ENCODE measurements at places on chromosomes 3 and 15. TPM values are rescaled to one million over a fixed set of nuclear protein-coding genes. Genes with fewer than 3 reads are reported as not detected.
A peak's percentile ranks its signal among the peaks of the same experiment; 100 is the strongest.

The DUOXA2 gene
- not detected for total RNA-seq

The LINGO1 gene
- total RNA-seq = 4.6 TPM

The RTP1 gene
- total RNA-seq = not detected

The SERPINI1 gene
- total RNA-seq = 14.6 TPM

The THRB gene
- 18.1 TPM for total RNA-seq

The MLF1 gene
- 12.5 TPM for total RNA-seq

The SI gene
- total RNA-seq = not detected

The FANCD2OS gene
- not detected for total RNA-seq

The ANKRD34C gene
- total RNA-seq = not detected

The DNAH12 gene
- 2.1 TPM for total RNA-seq

DNA sequence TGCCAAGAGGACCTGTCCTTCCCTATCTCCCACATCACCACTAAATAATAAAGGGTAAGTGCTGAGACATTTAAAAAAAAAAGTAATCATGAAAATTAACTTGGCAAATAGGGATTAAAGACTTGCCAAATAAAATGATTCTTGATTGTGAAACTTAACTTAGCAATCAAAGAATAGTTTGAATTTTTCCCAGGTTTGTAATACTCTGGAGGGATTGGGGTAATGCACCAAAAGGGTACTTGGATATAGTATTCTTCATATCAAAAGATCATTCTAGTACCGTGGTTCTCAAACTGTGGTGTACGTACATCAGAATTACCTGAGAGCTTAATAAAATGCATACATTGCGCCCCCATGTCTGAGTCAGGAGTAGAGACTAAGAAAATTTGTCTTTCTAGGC lies 28.5 kb downstream of the CALML4 start:
- DNase-seq = no peak

DNA sequence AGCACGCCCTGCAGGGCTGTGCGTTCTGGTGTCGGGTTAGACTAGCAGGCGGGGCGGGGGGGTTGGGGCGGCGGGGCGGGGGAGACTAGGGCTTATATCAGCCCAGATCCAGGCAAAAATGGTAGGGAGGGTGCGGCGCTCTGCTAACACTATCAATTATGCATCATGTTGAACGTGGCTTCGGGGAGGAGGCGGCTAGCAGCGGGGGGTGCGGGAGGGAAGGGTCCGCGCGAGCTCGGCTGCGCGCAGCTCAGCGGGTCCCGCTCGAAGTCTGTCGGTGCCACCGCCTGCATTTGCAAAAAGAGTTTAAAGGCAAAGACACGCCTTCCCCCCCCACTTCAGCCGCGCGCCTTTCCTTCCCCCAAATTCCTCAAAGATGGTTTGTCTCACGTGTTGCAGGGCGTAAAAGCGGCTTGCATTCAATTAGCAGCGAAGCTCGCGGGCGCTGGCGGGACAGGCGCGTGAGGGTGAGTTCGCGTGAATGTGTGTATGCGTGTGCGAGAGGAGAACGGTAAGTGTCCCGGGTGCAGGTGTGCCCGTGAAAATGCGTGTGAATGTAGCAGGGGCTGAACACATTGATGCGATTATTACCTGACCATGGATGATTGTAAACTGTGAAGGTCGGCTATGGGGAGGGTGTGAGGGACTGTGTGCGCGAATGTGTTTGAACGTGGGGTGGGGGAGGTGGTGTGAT lies at the start of gene ISLR2:
TSS of gene ISLR2 (plus strand) at position 432 of the 694 bp plus-strand sequence. CDS start 2,169 bp downstream, outside the sequence.
- DNase-seq = no peak

GRCh38 chr3:51691949-51692348 lies 14.9 kb upstream of the GRM2 start:
- DNase-seq = no peak

GRCh38 chr3:105368566-105369499 lies 2.1 kb downstream of the ALCAM start:
- peak; percentile 30 for DNase-seq

- DNase-seq = peak; percentile 82
Measured at GRCh38 chr15:62868507-62868906, 174.0 kb upstream of the TPM1 start.

DNA sequence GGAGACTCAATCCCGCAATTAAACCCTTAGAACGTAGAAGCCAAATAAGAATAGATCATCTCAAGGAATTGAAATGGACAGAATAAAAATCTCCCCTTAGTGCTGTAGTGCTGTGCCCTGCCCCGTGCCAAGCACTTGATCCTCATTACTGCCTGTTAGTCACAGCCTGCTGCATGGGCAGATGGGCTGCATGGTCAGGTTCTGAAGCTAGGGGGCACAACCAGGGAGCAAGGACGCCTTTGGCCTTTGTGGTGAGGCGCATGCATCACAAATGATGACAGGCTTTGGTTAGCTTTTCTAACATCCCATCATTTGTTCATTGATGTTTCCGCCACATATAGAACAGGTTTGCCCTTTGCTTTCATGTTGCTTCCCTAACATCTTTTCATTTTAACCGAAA lies 336.3 kb upstream of the ADAMTS9 start:
- no peak for DNase-seq

DNA sequence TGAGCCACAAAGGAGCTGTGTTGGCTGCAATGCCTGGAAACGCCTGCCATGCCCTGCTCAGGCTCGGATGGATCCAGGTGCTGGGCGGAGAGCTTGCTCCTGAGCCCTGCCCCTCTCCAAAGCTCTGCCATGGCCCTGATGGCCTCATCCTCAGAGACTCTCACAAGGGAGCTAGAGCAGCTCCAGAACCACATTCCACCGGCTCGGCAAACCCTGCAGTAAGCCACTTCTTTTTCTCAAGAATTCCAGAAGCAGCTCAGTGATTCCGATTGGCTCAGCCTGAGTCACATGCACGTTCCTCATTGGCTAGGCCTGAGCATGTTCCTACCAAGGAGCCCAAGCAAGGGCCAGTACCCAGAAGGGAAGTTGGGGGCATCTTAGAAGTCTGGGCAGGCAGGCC lies 24.8 kb downstream of the TPRA1 start:
- no peak for DNase-seq

DNA sequence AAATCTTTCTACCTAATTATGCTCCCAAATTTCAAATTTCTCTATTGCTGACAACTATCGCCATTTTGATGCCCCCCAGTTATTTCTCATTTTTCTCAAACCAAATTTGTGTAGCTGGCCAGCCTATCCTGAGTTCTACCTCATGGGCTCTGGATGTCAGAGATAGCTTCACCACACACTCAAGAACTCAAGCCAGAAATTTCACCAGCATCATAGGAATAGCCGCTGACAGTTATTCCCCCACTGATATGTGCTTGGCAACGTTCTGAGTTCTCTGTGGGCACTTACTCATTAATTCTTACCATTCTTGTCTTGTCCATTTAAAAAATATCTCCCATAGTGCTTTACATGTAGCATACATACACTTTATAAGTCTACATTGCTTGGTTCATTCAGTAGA lies 264.7 kb downstream of the FHIT start:
- no peak for DNase-seq

GRCh38 chr3:149004622-149005021 lies 13.3 kb downstream of the GYG1 start:
- DNase-seq = no peak

- no peak for DNase-seq
Measured at GRCh38 chr3:30621576-30621975, 15.2 kb downstream of the TGFBR2 start.

DNA sequence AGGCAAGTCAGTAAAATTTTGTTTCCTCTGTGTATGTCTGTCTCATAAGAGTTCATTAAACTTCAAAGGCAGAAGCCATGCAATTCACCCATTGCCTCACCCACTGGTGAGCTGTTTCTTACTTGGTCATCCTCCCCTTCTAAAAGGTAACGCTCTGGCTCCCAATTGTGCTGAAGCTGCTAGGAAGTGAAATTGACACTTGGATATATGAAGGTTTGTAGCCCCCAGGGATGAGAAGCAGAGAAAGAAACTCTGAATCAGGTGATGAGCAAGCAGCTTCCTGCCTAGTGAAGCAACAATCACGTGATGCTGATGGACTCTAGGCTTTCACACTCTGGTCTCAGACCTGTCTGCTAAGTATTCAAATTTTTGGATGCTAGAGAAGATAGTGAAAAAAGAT lies 70.7 kb downstream of the CD200R1L start:
- DNase-seq = no peak

- no peak for DNase-seq
Measured at GRCh38 chr15:92104072-92104471, 250.6 kb downstream of the SLCO3A1 start.

DNA sequence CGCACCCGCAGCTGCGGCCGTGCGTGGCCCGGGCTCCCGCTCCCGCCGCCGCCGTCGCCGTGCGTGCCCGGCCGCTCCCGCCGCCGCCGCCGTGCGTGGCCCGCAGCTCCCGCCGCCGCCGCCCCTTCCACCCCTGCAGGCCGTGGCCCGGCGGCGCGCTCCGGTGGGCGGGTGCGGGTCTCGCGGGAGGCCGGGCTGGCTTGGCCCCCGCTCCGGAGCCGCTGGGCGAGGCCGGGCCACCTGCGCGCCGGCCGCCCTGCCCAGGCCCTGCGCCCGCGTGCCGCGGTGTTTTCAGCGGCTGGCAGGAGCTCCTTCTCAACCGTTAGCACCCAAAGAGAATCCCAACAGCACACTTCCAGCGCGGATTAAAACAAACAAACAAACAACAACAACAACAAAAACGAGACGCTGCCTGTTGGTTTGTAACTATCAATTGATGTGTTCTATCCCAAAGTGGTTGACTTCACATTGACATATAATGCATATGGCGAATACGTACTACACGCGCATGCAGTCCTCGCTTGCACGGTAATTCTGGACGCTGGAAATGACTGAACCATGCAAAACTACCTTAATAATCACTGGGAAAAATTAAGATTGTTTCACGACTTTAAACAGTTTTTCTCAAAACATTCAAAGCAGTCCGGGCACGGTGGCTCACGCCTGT lies 113.7 kb upstream of the GOLGA8J start:
- no peak for DNase-seq

GRCh38 chr15:90268415-90268814 lies 2.9 kb downstream of the NGRN start:
- DNase-seq = no peak

DNA sequence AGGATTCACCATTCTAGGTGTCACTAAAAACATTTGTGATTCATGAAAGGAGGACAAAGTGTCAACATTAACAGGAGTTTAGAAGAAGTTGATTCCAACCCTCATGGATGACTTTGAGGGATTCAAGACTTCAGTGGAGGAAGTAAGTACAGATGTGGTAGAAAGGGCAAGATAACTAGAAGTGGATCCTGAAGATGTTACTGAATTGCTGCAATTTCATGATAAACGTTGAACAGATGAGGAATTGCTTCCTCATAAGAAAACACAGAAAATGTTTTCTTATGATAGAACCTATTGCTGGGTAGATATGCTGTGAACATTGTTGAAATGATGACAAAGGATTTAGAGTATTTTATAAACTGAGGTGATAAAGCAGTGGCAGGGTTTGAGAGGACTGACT lies 23.5 kb upstream of the ATP2C1 start:
- DNase-seq = no peak

DNA sequence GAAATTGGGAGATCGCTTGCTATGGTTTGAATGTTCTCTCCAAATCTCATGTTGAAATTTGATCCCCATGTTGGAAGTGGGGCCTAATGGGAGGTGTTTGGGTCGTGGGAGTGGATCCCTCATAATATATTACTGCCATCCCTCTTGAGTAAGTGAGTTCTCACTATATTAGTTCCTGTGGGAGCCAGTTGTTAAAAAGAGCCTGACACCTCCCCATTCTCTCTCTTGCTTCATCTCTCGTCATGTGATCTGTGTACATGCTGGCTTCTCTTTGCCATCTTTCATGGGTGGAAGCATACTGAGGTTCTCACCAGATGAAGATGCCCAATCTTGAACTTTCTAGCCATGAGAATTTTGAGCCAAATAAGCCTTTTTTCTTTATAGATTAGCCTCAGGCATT lies 43.0 kb upstream of the IL20RB start:
- DNase-seq = no peak

GRCh38 chr3:148330542-148330941 lies 367.2 kb upstream of the AGTR1 start:
- DNase-seq = no peak

DNA sequence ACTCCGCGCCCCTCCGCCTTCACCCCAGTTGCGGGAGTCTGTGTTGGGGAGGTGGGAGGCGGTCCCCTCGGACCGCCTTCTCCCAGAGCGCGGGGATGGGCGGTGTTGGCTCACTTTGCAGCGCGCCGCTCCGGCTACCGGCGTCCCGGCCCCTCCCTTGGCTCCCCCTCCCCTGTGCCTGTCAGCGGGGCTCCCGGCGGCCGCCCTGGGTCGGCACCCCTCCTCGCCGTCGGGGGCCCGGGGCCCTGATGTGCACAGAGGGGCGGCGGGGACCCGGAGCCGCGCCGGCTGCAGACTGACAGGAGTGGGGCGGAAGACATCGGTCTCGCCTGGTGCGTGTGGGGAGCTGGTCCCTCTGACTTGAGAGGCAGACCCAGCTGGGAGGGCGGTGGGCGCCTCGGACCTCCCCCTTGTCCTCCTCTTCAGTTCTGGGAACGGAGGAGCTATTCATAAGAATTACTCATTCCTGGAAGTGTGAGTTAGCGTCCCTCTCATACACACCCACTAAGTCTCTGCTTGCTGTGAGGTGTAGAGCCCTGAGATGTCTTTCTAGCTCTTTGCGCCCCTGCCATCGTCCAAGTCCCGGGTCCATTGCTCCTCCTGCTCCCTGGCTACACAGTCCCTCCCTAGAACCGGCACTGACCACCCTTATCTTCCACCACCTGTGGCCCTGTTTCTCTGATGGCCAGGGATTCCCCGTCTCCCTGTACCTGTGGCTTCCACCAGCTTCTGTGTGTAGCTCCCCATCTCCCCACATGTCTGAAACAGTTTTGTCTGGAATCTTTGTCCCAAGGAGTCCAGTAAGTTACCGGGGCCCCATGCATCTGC lies 42.3 kb upstream of the ROPN1 start:
- no peak for DNase-seq

GRCh38 chr15:100940767-100941379 lies 21.7 kb downstream of the LRRK1 start:
- DNase-seq = no peak

DNA sequence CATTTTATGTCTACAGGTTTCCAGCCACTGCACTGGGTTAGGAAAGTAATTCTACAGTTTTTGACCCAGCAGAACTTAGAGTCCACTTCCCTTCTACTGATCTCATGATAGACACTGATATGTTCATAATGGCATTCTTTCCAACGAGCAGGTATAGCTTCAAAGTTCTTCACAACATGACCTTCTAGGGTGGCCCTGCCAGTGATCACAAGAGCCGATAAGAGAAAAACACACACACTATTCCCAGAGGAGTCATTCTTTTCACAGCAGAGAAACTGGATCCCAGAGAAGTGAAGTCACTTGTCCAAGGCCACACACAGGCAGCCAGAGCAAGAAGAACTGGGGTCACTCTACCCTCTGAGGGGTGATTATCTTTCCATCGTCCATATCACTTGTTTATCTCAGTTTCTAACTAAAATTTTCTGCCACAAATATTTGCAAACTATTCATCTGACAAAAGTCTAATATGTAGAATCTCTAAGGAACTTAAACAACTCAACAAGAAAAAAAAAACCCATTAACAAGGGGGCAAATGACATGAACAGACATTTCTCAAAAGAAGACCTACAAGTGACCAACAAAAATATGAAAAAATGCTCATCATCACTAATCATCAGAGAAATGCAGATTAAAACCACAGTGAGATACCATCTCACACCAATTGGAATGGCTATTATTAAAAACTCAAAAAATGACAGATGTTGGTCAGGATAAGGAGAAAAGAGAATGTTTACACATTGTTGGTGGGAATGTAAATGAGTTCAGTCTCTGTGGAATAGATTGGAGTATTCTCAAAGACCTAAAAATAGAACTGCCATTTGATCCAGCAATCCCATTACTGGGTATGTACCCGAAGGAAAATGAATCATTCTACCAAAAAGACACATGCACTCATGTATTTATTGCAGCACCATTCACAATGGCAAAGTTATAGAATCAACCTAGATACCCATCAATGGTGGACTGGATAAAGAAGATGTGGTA lies 31.5 kb downstream of the SPTSSB start:
- no peak for DNase-seq

Data from skin of body (tissue), 3 donors.